Activated naive CD4-positive, alpha-beta T cell treated with anti-CD3 and anti-CD28 coated beads for 36 hours (primary cell): ENCODE measurements at places on chromosomes 4 and X. TPM values are rescaled to one million over a fixed set of nuclear protein-coding genes. Genes with fewer than 3 reads are reported as not detected.

TMPRSS11F gene
- total RNA-seq, result not detected

DNA sequence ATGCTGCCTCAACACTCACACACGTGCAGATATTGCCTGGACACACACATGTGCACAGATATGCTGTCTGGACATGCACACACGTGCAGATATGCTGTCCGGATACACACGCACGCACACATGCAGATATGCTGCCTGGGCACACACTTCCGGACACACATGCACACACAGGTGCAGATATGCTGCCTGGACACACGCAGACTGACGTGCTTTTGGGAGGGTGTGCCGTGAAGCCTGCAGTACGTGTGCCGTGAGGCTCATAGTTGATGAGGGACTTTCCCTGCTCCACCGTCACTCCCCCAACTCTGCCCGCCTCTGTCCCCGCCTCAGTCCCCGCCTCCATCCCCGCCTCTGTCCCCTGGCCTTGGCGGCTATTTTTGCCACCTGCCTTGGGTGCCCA, 14.7 kb downstream of the FGFRL1 start:
- DNase-seq, result peak; percentile 48

- no peak for DNase-seq
Observed at GRCh38 chrX:42869659-42870476, 91.9 kb upstream of the PPP1R2C start.

- DNase-seq, result no peak
Observed at GRCh38 chr4:185562531-185562930, 27.2 kb upstream of the PDLIM3 start.

DNA sequence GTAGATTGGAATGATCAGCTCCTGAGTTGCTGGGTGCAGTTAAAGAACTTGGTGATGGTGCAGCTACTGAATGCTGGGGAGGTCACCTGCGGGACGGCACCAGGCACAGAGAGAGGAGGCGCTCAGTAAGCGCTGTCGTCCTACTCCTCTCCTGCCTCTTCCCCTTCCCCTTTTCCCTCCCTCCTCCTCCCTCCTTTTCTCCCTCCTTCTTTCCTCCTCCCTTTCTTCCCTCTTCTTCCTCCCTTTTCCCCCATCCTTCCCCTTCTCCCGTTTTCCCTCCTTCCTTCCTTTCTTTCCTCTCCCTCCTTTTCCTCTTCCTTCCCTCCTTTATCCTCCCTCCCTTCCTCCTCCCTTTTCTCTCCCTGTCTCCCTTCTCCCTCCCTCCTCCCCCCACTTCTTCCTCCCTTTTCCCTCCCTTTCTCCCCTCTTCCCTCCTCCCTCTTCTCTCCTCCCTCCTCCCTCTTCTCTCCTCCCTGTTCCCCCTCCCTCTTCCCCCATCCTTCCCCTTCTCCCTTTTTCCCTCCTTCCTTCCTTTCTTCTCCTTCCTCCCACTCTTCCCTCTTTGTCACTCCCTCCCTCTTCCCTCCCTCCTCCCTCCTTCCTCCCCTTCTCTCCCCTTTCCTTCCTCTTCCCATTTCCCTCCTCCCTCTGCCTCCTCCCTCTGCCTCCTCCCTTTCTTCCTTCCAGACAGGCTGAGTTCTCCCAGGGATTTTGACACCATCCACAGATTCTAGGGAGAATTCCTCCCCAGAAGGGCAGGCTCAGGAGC, 87.9 kb upstream of the PSAPL1 start:
- DNase-seq, result no peak

DNA sequence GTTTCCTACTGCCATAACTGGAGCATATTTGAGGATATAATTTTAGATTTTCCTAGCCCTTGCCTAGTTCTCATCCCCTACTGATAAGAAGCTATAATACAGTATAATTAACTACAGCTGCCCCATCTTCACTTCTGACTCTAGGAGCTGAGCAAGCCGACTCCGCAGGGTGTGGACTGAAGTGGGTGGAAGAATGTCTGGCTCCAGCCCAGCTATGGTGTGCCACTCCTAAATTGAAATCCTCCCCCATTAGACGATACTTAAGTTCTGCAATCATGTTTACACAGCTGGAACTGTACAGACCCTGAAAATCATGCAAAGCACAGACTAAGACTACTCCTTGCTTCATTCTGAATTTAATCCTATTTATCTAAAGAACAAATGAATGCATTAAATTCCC, 93.1 kb downstream of the PCDH19 start:
- DNase-seq, result no peak

TMPRSS11D gene
- total RNA-seq, result not detected

MAGEB10 gene
- total RNA-seq, result not detected

DNA sequence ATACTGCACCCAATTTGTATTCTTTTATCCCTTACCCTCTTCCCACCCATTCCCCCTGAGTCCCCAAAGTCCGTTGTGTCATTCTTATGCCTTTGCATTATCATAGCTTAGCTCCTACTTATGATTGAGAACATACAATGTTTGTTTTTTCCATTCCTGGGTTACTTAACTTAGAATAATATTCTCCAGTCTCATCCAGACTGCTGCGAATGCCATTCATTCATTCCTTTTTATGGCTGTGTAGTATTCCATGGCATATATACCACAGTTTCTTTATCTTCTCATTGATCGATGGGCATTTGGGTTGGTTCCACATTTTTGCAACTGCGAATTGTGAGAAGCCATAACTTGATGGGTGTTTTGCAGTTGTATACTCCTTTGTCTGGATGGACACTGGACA, 62.8 kb downstream of the FHIP1A start:
- no peak for DNase-seq

COL4A6 gene
- total RNA-seq, result not detected

DNA sequence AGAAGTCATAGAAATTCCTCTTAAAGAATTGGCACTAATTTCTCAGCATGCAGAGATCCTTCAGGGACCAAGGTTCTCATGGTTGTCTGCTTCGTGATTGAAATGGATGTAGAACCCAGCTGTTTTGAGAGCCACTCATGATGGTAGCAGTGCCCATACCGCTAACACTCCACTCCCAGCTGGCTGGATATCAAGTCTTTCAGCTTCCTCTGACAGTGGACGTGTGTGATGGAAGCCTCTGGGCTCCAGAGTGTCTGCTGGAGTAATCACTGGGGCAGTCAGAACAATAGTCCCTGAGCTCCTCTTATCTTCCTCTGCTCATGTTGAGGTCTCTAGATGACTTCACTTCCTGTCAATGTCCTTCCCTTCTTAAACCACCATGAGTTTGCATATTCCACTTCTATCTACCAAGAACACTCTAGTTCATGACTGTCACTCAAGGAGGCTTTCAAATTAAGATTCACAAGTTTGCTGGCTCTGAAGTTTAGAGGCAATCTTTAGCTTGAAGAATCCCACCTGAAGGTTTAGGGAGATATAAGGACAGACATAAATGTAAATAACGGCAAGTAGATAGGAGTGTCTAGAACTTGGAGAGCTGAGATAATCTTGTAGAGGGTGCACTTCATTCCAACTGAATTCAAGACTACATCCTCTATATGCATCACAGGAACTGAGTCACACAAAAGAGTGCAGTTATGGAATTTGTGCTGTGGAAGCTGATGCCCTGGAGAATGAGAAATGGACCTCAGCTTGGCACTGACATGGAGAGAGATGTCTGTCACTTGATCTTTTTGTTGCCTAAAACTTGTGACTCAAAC, 64.5 kb upstream of the WDR1 start:
- DNase-seq, result peak; percentile 68

DNA sequence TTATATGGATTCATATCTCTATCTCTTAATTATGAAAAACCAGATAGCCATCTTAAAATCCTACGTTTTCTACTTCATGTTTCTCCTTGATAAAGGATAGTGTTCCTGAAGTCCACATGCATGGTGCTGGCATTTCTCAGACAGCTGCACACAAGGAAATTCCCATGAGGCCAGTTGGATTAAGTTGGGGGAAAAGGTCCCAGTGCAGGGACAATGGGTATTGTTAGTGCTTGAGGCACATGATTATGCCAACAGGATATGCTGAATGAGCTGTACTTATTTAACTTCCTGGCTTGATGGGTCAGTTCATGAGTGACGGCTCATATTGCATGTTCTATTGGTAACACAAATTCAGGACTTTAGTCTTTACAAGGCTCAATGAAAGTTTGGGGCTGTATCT, 913.9 kb upstream of the NDST4 start:
- DNase-seq, result no peak

DNA sequence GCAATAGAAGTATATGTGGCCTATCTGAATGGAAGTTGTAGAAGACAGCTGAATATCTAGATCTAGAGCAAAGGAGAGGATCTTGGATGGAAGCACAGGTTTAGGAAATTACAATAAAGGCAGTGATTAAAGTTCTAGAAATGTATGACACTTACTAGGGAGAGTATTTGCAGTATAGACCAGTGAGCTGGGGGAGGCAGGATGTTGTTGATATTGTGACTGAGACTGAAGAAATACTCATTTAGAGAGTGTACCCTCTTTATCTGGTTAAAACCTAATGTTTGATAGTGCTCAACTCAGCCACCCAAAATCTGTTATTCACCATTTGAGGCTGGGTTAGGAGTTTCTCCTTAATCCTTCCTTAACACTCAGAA, 439.5 kb downstream of the GRXCR1 start:
- DNase-seq, result no peak

PRDM5 gene
- total RNA-seq, result 0.57 TPM

- DNase-seq, result no peak
Observed at GRCh38 chr4:68489338-68489737, 42.1 kb downstream of the TMPRSS11E start.

- no peak for DNase-seq
Observed at GRCh38 chr4:13970349-13970748, 342.8 kb upstream of the BOD1L1 start.

- DNase-seq, result no peak
Observed at GRCh38 chr4:168451744-168452390, 28.4 kb downstream of the DDX60L start.

- no peak for DNase-seq
Observed at GRCh38 chr4:136441629-136442282, 1090.5 kb downstream of the PCDH18 start.

SYN1 gene
- total RNA-seq, result 0.12 TPM

- no peak for DNase-seq
Observed at GRCh38 chrX:117376460-117376859, 740.1 kb downstream of the KLHL13 start.

DNA sequence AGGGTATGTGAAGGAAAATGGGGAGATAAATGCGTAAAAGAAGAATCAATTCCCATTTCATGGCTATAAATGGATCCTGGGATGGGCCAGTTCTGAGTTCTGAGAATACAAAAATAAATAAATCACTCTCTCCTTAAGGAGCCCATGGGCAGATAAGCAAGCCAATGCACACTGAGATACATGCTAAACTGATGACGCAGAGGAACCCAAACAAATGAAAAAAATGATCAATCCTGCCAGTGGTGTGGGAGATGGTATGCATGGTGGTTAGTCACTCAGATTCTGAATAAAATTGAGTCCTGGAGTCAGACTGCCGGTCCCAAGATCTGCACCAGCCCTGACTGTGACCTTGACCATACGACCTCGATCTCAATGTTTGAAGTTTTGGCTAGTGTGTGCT, 59.7 kb downstream of the NEIL3 start:
- DNase-seq, result no peak

DNA sequence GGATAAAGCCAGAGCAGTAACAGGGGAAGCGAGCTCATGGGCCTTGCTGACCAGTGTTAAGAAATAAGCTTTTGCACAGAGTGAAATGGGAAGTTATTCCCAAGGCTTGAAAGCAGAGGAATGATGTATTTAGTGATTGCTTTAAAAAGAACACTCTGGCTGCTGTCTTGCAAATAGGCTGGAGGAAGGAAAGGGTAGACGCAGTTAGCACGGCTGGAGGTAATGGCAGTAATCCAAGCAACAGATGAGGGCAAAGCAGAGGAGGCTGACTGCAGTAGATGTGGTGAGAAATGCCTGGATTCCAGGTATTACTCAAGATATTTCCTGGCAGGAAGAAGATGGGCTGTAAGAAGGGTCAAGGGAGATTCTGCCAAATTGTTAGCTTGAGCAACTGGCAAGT, 1342.3 kb upstream of the AGA start:
- DNase-seq, result no peak

DNA sequence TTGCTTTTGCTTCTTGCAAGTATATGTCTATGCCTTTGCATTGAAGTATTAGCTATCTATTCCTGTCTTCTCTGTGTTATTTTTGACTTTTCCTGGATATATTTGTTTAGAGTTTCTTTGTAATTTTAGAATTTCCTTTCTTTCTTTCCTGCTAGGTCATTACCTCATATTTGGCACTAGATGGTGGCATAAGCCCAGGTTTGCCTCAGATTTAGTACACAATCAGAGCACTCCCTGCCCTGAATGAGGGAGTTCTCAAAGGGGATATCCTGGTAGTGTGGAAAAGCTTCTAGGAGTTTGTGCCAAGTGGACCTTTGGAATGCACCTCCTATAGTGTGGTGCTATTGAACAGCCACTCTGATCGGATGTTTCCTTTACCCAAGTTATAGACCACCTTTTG, 181.6 kb downstream of the UGT8 start:
- no peak for DNase-seq

HTRA3 gene
- not detected for total RNA-seq

DNA sequence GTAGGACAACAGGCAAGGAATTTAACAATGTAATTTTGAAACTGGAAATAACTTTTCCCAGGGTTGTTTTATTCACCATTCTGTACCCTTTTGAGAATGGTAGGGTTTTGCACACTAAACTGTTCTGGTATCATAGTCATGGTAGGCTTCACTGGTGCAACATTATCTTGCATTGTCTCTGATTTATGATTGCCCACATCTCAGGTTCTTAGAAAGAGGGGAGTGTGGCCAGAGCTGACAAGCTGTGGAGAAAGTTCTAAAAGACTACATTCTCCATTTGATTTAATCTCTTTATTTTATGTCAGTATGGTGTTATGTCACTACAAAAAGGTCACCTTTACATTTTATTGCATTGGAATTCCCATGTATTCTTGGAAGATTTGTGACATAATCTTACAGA, 447.3 kb downstream of the GRIA2 start:
- no peak for DNase-seq

DNA sequence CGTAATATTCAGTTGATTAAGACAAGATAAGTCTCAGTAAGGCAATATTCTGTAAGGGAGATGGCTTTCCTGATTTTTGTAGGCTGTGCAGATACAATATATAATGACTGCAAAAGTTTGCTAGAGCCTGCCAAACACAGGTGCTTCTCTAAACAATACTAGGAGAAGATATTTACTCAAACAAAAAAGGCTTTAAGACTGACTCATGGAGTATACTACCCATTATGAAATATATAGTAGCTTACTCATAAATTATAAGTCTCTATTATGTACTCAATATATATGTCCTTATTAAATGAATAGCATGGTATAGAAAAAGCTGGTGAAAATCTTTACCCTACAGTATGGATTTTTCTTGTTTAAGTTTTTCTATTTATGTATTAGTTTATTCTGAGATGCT, 93.2 kb upstream of the IL15 start:
- DNase-seq, result no peak

GRCh38 chr4:104486716-104487504, 7.8 kb downstream of the CXXC4 start:
- DNase-seq, result no peak

- DNase-seq, result no peak
Observed at GRCh38 chr4:167101035-167101434, 133.3 kb downstream of the SPOCK3 start.

NIPAL1 gene
- total RNA-seq, result 1.0 TPM

GRCh38 chrX:31098079-31098478, 26.2 kb upstream of the FTHL17 start:
- DNase-seq, result no peak

PROM1 gene
- total RNA-seq, result 0.05 TPM
